ENCODE measurements at places on chromosomes 4 and X.

DNA sequence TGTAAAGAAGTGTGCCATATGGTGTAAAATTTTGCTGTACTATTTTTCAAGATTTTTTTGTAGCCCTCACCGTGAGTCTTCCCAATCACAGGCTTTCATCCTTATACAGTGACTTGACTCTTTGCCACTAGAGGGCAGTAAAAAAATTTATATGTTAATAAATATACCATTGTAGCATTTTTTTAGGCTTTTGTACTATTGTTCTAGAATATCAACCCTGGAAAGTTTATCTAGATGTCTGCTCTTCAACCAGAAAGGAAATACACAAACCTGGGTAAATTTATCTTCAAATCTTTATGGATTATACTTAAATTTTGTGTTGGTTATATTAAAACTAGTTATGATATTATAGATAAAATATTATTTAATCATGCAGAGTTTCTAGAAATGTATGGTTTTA, 235.3 kb downstream of the TENM3 start:
- DNase-seq = no peak

GRCh38 chr4:165663411-165663810, 209.6 kb upstream of the TLL1 start:
- DNase-seq = no peak

- no peak for DNase-seq
These were observed 61.6 kb upstream of the MTMR8 start for GRCh38 chrX:64456828-64457227.

GRCh38 chr4:83561381-83561780, 25.5 kb downstream of the GPAT3 start:
- DNase-seq = no peak

GRCh38 chrX:136193771-136194170, 46.4 kb downstream of the FHL1 start:
- DNase-seq = no peak

DNA sequence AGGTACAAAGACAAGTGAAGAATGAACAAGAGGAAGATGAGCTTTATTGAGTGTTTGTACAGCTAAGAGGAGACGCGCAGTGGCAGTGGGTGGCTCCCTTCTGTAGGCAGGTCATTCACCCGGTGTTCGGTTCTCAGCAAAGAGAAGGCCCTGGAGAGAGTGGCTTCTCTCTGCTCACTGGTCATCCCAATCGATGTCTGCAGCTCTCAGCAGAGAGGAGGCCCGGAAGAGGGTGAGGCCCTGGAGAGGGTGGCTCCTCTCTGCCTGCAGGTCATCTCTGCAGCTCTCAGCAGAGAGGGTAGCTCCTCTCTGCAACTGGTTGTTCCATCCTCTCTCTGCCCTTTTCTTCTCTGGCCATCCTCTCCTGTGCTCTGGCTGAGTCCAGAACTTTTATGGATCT, 126.5 kb downstream of the UGT8 start:
- DNase-seq = no peak

DNA sequence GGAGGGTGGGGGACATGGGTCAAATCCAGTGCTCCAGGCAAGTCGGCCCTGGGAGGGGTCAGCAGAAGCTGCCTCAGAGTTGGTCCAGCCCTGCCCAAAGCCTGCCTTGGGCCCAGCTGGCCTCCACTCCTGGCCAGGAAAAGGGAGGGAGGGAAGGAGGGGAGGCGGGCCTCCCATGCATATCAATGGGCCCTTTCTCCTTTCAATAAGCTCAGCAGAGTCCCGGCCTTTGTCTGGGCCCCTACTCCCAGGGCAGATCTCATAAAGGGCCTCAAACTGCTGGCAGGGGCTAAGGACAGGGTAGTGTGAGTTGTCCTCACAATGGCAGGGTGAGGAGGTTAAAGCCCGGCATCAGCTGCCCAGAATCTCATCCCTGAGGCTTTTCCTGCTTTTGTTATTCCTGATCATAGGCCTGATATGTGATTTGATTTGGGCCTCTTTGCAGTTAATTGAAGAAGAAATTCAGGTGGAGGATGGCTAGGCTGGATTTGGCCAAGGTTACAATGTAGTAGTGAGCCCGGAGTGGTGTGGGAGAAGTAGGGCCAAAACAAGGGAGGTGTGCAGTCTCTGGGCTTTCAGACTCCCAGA, 121.1 kb upstream of the ATP6AP2 start:
- no peak for DNase-seq

DNA sequence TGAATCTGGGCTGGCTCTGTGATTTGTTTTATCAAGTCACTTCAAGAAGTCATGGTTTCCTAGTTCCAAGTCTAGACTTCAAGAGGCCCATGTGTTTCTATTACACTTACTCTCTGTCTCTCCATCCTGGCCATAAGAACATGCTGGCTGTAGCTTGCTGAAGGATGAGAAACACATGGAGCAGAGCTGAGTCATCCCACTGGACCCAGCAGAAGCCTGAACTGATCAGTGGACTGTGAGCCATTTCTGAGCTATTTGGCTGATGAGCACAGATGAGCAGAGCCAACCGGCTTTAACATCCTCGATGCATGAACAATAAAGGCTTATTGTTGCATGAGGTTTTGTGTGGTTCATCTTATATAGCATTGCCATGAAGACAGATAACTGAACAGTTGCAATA, 290.6 kb upstream of the BOD1L1 start:
- no peak for DNase-seq

GRCh38 chr4:30714408-30715031, 5.6 kb upstream of the PCDH7 start:
- DNase-seq = no peak

- no peak for DNase-seq
These were observed 84.2 kb downstream of the CNOT6L start for GRCh38 chr4:77734928-77735327.

- DNase-seq = no peak
These were observed 256.7 kb upstream of the PGRMC2 start for GRCh38 chr4:128544272-128544671.

DNA sequence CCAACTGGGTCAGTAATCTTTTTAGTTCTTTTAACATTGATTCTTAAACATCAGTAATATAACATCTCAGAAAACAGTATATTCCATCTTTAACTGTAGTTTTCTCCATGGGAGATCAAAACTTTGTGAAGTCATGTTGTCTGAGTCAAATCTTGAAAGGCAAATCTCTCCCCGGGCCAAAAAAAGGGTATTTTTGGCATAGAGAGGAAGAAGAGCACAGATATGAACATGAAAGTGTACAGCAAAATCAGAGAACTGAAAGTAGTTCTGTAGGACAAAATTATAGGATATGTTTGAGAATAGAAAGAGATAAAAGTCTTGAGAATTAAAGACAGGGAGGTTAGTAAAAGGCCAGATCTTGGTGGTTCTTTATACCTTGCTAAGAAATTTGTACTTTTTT, 176.4 kb upstream of the GYPA start:
- DNase-seq = no peak

DNA sequence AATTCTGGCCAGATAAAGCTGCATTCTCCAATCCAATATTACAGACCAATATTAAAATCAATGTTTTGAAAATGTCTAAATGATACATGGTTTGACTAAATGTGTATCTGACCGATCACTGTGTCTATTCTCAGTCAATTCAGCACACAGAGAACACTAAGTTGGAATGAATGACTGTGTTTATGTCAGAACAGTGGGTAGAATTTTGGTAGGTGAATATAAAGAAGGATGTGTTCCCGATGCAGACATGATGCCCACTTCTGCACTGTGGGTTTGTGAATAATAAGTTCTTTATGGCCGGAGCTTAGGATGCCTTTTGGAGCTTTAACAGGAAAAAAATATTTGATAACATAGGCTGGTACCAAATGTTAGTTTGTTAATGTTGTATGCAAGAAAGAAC, 113.2 kb upstream of the GIMD1 start:
- DNase-seq = no peak

DNA sequence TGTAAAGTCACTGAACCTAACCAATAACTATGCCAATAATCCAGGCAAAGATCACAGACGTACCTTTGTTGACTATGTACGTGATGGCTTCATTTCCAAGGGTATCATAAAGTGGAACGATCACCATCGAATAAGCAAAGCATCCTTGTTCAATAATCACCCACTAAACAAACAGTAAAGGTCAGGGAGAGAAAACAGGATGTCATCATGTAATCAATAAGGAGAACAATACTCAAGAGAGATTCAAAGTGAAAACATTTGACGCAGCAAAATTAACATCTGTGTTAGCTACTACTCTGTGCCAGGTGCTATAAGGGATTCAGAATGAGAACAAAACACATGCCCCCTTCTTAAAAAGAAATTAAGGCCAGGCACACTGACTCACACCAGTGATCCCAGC, 42.9 kb upstream of the CENPU start:
- DNase-seq = no peak
